ENCODE measurements at places on chromosomes 2 and 18.

GRCh38 chr2:1641523-1641922 is 102.8 kb downstream of the PXDN start:
- DNase-seq, result no peak

DNA sequence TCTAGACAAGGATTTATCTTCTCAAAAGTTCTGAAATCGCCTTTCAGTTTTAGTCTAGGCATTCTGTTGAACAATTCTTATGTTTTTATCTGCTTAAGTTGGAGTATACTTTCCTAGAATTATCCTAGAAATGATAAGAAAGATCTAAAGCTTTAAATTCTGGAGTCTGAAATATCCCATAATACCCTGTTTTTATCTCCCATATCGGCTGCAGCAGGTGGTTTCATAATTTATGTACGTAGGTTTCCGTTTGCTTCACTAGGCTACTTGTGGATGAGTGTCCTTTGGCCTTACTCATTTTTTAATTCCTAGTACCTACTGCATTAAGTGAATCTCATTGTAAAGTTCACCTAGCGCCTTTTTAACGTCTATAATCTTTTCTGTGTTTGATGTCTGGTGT is 58.5 kb upstream of the MGAT5 start:
- no peak for DNase-seq

- no peak for DNase-seq
Observed at GRCh38 chr2:61044636-61045035, 21.0 kb upstream of the SANBR start.

DNA sequence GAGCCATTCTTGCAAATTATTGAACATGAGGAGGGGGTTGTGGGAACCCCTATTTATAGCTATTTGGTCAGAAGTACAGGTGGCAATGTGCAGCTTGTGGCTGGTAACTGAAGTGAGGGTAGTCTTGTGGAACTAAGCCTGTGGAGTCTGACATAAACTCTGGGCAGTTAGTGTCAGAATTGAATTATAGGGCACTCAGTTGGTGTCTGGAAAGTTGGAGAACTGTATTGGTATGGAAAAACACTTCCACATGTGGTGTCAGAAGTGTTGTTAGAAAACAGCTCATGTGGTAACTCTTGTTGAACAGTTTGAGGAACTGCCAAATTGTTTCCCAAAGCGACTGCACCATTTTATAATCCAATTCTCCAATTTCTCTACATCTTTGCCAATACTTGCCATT is 7.5 kb downstream of the RALBP1 start:
- no peak for DNase-seq

DNA sequence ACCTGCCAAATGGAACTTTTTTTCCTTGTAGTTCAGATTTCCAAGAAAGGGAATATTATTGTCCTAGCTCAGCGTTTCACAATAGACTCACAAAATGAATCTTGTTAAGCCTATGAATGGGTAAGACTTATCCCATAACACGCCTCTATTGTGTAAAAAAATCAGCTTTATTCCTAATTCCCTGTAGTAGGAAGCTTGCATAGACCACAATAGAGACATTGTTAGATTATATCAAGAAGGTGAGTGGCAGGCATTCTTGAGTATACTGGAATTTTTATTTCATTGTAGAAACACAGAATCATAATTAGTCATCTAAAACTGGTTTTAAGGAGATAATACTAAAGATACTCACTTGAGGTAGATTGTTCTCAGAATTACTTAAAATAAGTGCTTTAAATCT is 46.5 kb upstream of the SLC30A6 start:
- no peak for DNase-seq

DNA sequence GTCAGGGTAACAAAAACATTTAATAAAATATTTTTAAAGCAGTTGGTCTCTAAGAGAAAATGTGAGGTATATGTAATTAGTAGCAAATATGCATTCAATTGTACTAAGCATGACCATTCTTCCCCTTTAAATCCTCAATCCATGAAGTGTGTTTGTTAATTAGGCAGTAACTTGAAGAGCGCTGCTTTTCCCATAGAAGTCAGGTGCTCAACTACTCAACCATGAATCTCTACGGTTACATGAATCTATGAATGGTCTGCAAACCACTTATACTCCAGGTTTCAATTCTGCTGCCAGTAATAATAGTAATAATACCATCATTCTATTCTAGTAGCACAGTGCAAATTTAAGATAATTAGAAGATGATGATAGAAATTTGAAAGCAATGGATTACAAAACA is 55.8 kb downstream of the SLC8A1 start:
- no peak for DNase-seq

DNA sequence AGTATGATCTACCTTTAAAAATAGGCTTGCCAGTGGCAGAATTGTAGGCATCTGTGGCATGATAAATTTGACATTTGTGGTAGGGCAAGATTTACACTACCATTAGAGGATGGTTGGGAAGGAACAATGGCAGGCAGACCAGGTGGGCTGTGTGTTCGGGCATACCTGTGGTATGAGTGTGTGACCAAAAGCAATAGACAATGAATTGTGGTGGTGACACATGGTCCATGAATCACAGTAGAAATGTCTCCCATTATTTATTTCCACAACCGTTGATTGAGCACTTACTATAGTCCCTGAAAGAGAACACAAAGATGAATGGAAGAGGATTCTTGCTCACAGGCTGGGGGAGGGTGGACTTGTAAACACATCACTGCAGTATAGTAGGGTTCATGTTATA is 29.9 kb upstream of the RUFY4 start:
- DNase-seq, result no peak

GRCh38 chr2:138101718-138102117 is 137.4 kb downstream of the HNMT start:
- DNase-seq, result no peak

GRCh38 chr2:33051586-33052360 is 105.0 kb downstream of the LTBP1 start:
- DNase-seq, result no peak

DNA sequence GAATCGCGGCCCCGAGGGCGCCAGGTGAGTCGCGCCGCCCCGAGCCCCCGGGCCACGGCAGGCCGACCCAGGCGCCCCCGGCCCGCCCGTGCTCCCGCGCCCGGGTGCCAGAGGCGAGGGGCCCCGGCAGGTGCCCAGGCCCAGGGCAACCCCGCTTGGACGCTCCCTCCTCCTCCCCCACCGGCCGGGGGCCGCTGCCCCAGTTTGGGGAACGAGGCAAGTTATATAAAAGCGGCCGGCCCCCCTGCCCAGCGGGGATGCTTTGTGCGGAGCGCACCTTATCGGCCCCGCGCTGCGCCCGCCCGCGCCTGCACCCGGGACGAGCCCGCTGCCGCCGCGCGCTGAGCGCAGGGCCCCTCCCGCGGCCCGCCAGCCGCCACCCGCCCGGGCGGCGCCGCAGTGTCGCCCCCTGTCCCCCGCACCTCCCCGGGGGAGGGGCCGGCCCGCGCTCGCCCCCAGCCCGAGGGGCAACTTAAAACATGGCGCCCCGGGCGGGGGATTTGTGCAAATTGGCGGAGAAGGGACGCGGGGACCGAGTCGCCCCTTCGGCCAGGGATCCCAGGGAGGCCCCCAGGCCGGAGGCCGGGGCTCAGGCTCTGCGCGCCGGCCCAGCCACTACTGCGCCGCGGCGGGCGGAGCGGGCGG is 639 bp downstream of the EPB41L3 start:
- peak; percentile 33 for DNase-seq

- DNase-seq, result no peak
Observed at GRCh38 chr2:172928756-172929155, 146.9 kb upstream of the MAP3K20 start.

DNA sequence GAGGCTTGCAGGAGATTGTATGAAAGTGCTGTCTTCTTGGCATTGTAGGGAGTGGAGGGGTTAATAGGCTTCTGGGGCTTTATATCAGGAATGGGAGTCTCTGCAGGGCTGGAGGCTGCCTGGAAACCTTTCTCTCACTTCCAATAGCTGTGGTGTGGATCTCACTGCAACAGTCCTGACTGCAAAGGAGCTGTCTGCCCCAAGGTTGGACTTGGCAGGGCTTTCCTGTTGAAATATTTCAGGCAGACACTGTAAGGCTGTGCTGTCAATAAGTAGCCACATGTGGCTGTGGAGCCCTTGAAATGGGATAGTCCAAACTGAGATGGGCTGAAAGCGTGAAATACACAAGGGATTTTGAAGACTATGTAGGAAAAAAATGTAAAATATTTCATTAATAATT is 399.1 kb upstream of the SPRED2 start:
- no peak for DNase-seq

GRCh38 chr2:195694553-195694952 is 37.5 kb downstream of the SLC39A10 start:
- peak; percentile 24 for DNase-seq

DNA sequence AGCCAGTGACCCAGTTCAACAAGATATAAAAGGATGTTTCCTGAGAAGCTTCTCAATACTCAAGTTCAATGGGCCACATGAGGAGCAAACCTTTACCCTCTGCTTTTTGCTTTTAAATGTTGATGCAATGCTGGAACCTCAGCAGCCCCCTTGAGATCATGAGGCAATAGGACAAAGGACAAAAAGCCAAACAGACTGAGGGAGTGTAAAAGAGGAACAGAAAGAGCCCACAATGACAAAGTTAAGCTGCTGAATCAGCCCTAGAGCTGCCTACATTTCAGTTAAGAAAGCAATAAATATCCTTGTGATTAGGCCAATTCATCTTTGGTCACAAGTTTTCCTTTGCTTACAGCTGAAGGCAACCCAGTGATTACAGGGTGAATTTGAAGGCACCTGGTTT is 76.9 kb downstream of the MRO start:
- DNase-seq, result no peak

GRCh38 chr2:16196687-16197503 is 256.5 kb downstream of the MYCN start:
- DNase-seq, result no peak

DNA sequence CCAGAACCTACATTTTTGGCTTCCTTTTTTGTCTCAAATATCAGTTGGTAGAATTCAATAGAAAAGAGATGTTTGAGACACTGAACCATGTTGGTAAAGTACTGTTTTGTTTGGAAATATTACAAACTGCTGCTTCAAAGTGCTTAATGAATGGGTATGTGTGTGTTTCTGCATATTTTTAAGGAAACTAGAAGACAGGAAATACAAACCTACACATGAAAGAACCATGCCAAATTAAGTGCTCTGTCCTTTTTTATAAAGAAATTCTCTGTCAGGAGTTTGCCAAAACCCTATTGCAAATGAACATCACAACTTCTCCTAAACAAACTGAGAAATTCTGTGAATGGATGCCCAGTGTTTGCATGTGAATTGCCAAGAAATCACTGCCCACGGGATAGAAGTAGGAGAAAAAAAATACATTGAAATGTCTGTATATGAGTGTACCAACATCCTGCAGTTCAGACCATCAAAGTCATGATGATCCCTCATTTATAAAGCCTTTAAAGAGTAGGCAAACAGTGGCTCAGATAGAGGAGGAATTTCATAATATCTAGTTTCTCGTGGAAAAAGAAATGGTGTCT is 69.6 kb upstream of the RND3 start:
- no peak for DNase-seq

- peak; percentile 15 for DNase-seq
Observed at GRCh38 chr2:183248866-183249567, 124.8 kb downstream of the NUP35 start.

- DNase-seq, result no peak
Observed at GRCh38 chr2:13193900-13194299, 477.2 kb downstream of the TRIB2 start.

DNA sequence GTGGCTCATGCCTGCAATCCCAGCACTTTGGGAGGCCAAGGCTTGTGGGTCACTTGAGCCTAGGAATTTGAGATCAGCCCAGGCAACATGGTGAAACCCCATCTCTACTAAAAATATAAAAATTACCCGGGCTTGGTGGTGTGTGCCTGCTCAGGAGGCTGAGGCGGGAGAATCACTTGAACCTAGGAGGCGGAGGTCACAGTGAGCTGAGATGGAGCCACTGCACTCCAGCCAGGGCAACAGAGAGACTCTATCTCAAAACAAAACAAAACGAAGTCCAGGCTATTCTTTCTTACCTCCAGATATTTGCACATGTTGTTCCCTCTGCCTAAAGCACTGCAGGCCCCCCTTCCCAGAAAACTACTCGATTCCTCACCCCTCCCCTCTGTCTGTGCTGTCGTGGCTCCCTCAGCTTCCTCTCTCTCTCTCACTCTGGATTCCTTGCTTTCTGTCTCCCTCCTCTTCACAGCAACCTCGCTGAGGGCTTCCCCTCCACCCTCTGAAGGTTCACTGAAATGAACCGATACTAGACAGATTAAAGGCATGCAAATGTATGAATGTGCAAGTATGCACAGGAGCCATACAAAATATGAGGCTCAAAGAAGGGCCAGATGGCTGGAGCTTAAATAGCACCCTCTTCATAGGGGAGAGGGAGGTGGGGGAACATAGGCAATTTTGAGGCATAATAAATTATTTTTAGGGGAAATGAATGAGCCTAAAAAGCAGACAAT is 18.5 kb downstream of the TMEM177 start:
- DNase-seq, result no peak

- no peak for DNase-seq
Observed at GRCh38 chr2:64678771-64679590, 25.3 kb upstream of the SERTAD2 start.

DNA sequence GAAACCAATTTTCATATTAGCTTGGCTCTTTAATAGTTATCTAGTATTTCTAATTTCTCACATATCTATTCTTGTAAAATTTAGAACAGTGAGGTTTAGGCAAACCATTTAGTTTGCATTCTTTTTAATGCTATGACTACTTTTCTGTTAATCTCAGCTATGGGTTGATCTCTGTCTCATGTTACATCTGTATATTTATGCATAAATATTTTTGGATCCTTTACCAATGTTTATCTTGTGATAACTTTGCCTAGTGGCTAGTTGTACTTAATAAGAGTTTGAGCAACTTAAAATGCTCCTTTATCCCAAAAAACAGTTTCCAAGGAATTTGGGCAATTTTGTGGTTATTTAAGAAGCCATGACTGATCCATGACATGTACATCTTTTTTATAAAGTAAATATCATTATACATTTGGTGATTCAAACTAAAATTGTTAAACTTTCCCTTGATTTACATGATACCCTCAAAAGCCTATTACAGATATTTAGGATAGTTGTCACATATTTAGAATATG is 86.3 kb downstream of the R3HDM1 start:
- DNase-seq, result no peak

DNA sequence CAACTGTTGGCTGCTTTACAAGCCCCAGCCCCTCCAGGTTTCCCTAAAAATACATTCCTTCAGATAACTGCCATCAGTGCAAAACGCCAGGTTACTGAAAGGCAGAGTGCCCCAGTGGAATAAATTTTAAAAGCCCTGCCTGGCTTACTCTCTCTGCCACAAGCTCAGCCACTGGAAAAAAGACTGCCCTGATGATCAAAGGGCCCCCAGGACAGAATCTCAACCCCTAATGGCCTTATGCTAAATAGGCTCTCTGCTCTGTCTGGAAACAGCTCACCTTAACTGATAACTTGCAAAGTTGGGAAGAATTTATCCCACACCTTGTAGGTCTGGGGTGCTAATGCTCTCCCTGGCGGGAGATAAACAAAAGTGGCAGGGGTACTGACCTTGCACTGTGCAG is 33.9 kb downstream of the CFAP53 start:
- DNase-seq, result no peak

DNA sequence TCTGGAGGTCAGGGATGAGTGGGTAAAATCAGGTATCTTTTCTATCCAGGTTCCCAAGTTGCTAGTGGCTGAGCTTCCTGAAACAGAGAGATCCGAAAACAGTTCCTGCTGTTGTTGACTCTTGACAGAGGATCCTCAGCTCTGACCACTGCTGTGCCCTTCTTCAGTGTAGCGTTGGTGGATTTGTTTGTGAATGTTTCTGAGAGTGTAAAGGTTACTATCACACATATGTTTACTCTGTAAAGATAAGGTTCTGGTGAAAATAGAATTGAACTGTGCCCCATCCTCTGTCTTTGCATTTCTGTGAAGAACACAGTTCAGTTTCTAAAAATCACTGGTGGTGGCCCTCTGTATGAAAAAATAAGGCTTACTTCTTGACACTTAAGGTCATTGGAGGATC is 119.8 kb downstream of the LDLRAD4 start:
- DNase-seq, result no peak

All from HEK293T (cell line).